ENCODE measurements at places on chromosomes 3 and 15.

DNA sequence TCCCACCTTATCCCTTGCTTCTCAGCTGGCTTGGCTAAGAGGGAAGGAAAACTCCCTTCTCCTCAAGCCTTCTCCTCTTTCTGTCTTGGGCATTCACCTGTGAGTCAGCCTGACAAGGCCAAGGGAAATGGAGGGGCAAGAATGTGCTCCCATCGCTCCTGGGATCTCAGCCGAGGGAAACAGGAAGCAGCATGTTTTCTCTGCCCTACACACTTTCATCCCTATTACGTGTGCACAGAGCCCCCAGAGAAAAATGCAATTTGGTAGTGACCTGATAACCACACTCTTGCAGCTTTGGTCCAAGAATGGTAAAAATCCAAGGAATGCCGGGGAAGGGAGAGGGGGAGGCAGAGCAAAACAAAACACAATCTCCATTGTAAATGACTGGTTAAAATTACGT is 32.9 kb upstream of the MTMR10 start:
- no peak for DNase-seq

- no peak for DNase-seq
These were observed 16.3 kb upstream of the NEK10 start for GRCh38 chr3:27385504-27385903.

GRCh38 chr3:36653095-36653494 is 111.3 kb downstream of the DCLK3 start:
- DNase-seq, result no peak

GRCh38 chr3:190155752-190156151 is 35.1 kb upstream of the P3H2 start:
- no peak for DNase-seq

DNA sequence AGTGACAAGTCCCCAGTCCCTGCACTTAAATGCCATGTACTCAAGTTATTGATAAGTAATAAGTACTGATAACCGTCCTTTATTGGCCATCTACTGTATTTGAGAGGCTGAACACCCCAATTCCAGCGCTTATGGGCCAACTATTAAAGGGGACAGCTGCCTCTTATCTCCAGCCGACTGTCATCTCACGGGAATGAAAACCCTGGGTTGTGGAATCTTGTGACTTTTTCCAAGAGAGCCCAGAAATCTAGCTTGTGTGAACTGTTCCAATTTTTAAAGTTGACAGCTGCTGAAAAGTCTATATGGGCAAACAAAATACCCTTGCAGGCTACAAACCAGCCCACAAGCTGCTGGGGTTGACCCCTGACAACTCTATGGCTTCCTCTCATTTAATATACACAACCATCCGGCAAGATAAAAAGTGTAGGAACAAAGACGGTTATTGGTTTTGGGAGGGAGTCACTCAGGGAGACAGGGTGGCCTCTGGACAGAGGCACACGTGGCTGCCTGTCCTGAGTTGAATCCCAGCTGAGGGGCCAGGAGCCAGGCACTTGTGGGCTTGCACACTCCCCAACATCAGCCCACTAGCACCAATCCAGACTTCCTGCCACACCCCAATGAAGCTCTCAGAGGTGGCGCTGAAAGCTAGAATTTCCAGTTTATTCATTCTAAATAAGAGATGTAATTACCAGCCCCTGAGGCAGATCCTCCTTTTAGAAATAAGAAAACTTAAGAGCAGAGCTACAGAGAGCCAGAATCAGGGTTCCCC is 16.2 kb downstream of the SPSB4 start:
- no peak for DNase-seq

GRCh38 chr3:194750491-194750828 is 64.8 kb downstream of the FAM43A start:
- DNase-seq, result no peak

DNA sequence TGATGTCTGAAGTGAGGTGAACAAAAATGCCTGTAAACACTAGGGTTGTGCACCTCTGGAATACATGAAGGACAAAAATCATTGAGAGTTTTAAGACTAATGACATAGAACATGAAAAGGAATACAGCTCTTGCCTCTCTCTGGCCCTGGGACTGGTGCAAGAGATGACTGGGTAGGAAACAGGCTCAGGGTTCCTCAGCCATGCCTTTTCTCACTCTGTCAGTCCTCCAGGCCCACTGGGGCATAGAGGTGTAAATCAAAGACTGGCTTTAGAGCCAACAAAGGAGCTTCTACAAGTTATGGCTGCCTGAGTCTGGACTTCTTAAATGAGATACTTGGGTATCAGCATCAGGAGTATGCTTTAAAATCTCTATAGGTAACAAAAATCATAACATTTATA is 554.7 kb upstream of the KCNMB2 start:
- DNase-seq, result no peak

DNA sequence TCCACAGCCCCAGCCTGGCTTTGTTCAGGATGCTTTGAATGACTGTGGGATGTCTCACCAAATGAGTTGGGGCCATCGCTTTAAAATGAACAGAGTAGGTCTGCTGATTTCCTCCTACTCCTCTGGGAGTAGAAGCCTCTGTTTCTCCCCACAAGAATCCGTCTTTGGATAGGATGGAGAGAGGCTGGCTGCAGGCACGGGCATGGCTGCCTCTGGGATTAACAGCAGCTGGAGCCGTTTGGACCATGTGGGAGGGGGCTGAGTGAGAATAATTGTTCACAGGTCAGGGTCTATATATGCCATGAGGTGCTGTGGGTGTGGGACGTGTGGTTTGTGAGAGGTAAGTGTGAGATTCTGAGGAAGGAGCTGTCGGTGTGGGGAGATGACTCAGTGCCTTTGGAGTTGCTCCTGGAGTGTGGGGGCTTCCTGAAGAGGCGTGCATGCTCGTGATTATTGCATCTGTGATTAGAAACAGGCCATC is 48.0 kb upstream of the APEH start:
- DNase-seq, result no peak

GRCh38 chr15:85154061-85154460 is 172.4 kb downstream of the PDE8A start:
- DNase-seq, result no peak

- no peak for DNase-seq
These were observed 20.7 kb downstream of the CEP19 start for GRCh38 chr3:196691386-196691785.

GRCh38 chr15:69736161-69736560 is 283.5 kb downstream of the RPLP1 start:
- DNase-seq, result no peak

DNA sequence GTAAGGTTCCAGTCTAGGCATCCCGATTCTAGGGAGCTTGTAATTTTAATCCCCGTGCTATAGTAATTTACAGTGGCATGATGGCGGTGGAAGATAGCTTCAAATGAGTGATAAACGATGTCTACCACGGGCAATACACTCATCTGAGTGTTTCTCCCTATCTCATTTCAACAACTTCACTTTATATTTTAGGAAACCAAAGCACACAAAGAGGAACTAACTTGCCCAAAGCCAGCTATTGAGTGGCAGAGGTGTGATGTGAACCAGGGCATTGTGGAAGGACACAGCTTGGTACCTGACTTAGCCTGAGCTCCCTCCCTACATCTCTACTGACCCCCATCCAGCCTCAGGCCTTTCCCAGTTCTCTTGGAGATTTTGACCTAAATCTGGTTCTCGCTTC is 16.9 kb upstream of the FILIP1L start:
- DNase-seq, result no peak
